Stimulated activated effector memory CD8-positive, alpha-beta T cell treated with anti-CD3 and anti-CD28 coated beads, Interleukin-12 subunit alpha, Interleukin-12 subunit beta, amount 100 ng/mL, for 72 hours (primary cell): ENCODE measurements at places on chromosomes 6 and 20.

DNA sequence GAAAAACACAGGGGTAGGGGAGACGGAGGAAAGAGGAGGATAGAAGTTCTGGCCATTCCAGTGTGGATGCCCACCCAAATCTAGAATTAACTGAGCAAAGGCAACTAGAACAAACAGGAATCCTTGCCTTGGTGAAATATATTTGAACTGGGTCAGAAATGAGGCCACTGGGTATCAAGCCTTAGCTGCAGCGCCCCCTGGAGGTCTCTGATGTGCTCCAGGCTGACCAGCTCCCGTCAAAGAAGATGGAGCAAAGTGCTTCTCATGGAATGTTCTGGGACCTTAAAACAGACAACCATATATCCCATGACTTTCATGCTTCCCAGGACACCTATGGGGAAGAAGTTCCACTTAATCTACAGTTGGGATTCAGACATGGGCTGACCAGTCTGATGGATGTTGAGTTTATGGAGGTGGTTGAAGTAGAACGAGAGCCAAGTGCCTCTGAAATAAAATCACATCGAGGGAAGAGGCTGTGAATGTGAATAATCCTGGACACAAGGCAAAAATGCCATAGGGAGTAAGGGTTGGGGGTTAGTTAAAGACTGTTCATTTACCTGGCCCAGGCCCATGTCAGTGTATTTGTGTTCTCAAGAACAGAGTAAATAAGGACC, 50.4 kb downstream of the HLA-DPB1 start:
- peak; percentile 55 for DNase-seq

GRCh38 chr6:43779852-43780236, 9.8 kb downstream of the VEGFA start:
- no peak for DNase-seq

GRCh38 chr6:143112084-143112768, 51.5 kb downstream of the AIG1 start:
- no peak for DNase-seq

DNA sequence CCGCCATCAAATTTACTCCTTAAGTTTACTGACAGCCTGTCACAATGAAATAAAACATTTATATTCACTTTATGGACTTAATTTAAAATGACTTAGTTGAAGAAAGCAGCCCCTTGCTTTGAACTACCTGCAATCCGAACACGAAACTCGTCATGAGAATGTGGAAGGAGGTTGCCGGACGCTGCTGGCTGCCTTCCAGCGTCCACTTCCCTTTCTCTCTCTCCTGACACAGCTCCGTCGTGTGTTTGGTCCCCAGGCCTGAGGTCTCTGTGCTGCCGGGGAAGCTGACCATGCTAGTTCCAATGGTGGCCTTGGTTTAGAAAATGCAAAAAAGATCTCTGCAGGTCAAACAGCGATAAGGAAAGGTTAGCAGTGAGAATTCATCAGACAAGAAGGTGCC, 519.7 kb downstream of the CDH26 start:
- DNase-seq, result no peak

DNA sequence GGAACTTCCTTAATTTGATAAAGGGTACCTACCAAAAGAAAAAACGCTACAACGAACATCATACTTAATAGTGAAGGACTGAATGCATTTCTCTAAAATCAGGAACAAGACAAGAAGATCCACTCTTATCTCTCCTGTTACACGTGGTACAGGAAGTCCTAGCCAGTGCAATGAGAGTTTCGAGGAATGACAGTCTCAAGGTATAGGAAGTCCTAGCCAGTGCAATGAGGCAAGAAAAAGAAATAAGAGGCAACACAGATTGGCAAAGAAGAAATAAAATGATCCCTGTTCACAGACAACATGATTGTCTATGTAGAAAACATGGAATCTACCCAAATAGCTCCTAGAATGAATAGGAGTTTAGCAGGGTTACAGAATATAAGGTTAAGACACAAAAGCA, 167.8 kb upstream of the MLN start:
- no peak for DNase-seq

DNA sequence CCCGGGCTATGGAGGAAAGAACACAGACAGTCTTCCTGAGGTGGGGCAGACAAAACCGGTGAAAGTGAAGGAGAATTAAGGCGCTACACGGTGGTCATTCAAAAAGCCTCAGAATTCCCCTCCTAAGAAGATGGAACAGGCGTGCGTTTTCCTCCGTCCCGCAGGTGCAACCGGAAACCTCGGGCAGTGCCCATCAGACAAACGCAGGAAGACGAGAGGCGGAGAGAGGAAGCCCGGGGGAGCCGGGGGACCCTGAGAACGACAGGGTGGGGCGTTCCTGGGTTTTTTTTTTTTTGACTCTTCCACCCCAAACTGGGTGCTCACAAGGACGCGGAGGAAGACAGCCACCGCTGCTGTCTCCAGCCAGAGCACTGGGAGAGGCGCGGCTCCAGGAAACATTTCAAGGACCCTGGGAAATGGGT, 25.4 kb downstream of the TTLL2 start:
- DNase-seq, result no peak

DNA sequence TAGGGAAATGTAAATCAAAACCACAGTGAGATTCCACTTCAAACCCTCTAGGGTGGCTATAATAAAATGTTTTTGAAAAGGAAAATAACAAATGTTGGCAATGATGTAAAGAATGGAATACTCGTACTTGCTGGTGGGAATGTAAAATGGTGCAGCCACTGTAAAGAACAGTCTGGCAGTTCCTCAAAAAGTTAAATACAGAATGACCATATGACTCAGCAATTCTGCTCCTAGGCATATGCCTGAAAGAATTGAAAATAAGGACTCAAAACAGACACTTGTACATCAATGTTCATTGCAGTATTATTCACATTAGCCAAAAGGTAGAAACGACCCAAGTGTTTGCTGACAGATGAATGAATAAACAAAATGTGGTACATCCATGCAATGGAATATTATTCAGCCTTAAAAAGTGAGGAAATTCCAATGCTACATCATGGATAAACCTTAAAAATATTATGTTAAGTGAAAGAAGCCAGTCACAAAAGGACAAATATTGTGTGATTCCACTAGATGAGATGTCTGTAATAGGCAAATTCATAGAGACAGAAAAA, 10.2 kb upstream of the RNF114 start:
- no peak for DNase-seq

DNA sequence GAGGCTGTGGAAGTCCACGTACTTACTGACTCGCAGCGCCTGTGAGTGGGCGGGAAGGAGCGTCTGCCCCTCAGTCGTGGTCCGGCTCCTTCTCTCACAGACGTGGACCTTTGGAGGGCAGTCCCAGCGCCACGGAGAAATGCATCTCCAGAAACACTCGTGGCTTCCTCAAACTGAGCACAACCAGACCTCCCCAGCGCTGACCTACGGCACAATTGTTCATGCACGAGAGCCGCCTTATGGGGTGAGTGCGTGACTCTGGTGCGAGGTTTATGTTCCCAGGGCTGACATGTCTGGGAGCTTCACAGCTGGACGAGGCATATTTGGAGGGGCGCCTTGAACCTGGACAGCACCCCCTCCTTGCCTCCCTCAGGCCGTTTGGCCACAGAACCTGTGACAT, 29.7 kb downstream of the FRMD1 start:
- DNase-seq, result no peak

DNA sequence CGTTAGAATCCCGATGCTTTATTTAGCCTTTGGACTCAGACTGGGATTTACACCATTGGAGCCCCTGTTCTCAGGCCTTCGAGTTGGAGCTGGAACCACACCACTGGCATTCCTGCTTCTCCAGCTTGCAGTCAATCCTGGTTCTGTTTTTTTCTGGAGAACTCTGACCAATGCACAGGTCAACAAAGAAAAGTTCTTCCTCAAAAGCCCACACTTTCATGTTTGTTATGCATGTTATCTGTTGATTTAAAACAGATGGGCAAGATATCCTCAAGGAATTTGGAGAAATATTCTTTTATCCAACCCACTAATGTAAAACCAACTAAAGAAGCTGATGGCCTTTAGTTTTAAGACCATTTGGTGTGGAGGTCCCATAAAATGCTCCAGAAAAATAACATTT, 205.7 kb downstream of the ANKRD60 start:
- DNase-seq, result no peak

DNA sequence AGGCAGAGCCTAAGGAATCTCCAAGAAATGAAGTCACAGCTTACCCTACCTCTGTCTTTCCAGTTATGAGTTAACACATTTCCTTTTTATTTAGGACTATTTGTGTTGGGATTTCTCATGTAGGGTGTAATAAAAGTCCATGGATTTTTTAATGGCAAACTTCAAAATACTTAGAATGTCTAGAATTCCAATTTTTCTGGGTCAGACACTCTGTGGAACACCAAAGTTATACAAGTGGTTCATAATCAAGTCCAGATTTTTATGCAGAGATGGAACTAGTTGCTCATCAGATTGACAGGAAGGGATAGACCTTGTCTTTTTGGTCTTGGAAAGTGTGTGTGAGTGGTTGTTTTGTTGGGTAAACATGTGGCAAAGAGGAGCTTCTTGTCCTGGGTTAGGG, 303.5 kb upstream of the RNF24 start:
- no peak for DNase-seq

GRCh38 chr20:58308680-58309527, 611 bp upstream of the RAB22A start:
- DNase-seq, result peak; percentile 85

GRCh38 chr20:23103284-23104018, 17.3 kb upstream of the CD93 start:
- no peak for DNase-seq

DNA sequence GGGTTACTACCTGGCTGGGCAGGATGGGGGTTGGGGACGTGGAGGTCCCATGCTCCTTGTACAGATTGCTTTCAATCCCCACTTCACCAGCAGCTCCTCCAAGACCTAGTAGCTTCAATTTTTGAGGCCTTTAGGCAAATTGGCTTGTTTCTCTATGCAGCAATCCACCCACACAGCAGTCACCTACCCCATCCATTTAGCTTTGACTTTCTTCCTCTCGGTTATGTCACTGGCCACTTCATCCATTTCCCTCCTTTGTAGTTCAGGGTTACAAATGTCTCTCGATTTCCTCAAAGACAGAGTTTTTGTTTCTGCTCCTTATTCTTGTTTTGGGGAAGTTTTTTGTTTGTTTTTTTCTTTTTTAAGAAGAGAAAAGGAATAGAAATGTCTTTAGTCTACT, 33.4 kb upstream of the RSPO4 start:
- no peak for DNase-seq

DNA sequence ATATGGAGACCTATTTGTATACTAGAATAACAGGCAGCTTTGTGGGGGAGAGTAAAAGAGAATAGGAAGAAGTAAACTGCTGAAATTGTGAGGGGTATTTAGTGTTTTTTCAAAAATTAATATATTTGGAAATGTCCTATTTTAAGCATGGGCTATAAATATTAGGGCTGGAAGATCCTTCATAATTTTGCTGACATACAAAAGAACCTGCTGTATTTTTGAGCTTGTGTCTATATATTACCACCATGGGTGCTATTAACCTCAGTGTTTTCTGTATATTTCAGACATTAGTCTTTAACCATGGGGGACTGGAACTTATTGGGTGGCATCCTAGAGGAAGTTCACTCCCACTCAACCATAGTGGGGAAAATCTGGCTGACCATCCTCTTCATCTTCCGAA, at the start of gene GJA10:
GJA10 (plus strand) TSS at position 301 of the 400 bp plus-strand sequence; CDS start at position 301, 0 bp downstream.
- no peak for DNase-seq
